ENCODE measurements at places on chromosomes 6 and 20.
A peak's percentile ranks its signal among the peaks of the same experiment; 100 is the strongest.

DNA sequence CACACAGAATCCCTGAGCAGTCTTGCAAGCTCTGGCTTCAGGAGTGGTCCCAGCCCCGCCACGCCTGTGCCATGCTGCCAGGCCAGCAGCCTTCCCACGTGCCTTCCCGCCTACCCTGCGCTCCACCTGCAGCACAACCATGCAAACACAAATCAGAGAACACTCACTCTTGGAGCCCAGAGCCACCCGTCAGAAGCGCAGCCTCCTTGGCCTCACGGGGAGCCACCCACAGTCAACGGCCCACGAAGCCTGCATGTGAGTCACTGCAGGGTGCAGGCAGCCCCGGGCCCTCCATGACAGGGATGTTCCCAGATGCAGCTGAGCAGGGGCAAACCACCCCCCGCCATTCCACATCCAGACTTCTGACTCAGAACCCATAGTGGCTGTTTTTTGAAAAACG is 217.0 kb downstream of the DLL1 start:
- no peak for DNase-seq

DNA sequence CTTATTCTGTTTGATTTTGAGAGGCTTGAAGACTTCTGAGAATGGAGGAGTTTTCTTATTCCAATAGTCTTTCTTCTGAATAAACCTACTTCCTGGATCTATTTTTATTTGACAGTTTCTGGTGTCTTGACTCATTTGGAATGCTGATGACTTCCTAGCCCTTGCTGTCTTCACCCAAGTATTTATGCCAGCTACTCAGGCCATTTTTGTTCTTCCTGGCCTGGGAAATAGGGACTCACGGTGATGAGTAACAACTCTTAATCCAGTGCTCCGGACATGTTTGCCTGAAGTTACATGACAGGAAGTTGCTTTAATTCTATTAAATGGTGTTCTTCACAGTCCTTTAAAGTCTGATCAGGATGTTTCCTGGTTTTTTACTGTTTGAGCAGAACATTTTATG is 272.1 kb upstream of the EYS start:
- DNase-seq = peak; percentile 64

GRCh38 chr6:56314683-56315523 is 67.5 kb upstream of the COL21A1 start:
- DNase-seq = peak; percentile 56

DNA sequence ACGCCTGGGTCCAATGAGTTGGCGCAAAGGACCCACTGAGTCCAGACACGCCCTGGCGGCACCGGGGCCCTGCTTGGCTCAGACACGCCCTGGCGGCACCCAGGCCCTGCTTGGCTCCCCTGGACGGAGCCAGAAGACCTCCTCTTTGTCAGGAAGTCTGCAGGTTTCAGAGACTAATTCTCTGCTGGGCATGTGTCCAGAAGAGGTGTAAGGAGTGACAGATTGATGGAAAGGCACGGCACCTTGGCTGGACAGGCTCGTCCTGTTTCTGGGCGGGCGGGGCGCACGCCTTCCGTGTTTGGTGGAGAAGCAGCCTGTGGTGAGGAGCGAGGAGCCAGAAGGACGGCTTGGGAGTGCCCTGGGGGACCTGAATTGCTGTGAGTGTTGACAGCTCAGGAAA is 23.1 kb upstream of the DACT2 start:
- DNase-seq = no peak

DNA sequence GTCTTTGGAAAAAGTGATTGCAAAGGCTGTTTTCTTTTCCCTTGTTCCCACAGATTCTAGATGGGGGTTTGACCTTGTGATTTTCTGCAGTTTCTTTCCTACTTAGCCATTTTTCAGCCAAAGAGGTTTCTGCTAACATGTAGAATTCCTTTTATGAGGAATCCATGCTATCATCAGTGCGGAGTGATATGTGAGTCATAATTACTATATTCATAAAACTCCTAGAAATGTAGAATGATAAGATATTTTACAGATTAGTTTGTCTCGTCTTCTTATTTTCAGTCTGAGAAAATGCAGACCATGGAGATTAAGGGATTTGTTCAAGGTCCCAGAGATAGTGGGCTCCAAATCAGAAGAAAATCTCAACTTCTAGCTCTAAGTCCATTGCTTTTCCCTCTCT is 98.6 kb downstream of the KCNQ5 start:
- no peak for DNase-seq

DNA sequence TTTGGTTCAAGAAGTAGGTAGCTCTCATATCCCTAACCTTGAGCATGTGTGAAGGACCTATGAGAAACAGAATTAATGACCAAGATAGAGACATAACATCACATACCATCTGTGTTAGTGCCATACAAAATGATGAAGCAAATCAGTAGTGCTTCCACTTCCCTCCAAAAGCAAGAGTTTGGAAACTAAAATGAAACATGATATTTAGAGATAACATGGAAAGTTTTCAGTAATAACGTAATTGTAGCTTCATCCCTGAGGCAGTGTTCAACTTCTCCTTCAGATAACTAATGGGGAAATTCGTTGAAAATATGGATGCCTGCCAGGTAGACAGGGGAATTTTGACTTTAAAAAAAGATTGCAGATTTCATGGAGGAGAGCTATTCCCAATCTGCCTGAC is 248.4 kb upstream of the IRAK1BP1 start:
- no peak for DNase-seq

DNA sequence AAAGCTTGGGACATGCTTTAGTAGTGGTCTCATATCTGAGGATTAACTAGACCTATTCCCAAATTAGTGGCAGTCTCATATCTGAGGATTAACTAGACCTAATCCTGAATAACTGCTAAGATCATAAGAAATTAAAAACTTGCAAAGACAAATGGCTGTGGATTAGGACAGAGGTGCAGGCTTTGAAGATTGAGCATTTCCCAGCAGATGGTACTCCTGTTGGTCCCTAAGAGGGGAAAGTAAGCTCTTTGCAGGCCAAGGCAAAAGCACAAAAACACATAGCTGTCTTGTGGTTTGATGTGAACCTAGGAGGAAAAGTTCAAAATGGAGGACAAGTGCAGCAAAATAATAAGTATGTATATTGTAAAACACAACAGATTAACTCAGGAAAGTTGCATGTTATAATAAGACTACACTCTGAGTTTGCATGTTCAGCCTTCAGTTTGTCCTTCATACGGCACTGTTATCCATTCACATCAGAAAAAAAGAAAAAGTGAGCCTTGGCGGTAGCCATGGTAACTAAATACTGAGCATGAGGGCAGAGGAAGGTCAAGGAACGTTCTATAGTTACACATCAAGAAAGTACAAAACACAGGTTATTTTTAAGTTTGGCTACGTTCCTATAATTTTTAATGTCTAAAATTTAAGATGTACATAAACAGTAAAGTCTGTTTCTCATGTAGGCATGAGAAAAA is 62.8 kb downstream of the FILIP1 start:
- no peak for DNase-seq

DNA sequence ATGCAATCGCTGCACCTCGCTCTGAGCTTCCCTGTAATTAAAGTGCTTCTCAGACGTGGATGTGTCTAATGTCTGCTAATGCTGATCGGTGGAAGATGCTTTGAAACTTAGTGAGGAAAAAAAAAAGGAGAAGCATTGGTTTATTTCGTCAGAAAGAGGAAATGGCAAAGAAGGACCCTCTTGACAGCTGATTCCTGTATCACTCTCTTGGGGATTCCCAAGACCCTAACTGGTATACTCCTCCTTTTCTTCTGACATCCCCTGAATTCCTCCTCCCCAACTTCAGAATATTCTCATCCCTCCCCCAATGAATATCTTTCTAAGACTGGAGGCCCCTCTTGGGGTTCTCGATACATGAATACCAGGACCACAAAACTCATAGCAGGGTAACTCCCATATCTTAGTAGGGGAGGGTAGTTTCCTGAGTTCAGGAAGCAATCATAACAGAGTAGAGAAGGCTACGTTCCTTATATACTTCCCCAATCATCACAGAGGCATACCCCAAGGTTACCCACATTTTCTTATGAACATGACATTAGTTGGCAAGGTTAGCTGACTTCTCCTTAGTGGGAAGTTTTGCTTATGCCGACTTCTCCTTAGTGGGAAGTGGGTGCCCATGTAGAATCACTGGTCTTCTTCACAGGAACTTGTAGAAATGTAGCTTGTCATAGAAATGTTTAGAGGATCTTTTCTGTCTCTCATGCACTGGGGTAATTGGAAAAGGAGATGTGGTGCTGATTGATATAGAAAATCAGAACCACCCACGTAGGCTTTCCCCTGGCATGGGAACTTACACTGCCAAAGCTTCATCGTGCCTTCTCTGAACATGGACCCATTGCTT is 63.8 kb upstream of the ATXN1 start:
- DNase-seq = no peak

DNA sequence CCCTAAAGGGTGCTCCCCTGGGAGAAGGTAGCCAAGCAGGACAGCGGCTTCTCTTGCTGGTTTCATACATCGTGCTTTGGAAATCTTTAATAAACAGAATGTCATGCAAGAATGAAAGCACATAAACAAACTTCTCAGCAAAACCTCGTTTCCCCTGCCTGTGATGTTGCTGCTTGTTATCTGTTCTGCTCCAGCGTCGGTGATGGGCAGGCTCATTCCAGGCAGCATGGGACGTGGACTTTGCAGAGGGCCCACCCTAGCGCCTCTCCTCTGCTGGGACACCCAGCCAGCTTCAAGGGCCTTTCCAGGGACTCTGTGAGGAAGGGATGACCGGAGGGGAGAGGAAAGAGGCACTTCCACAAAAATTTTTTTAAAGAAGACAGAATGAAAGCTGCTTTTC is 197.7 kb downstream of the QKI start:
- no peak for DNase-seq

DNA sequence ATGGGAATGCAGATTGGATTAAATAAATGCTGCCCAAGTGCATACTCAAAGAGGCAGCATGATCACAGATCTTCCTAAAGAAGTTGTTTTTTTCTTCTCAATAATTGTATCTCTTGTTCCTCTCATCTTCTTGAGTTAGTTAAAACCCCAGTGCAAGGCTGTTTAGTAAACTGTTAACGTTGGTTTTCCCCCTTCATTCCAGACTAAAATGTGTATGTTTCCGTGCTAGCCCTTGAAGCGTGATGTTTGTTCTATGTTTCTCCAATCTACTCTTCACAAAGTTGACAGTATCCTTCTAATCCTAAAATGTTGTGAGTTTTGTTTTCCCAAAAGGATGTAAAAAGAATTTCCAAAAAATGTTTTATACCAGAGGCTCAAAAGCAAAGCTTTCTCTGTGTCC is 15.6 kb downstream of the CYP24A1 start:
- no peak for DNase-seq

GRCh38 chr6:85865420-85866369 is 223.0 kb upstream of the SYNCRIP start:
- peak; percentile 78 for DNase-seq

DNA sequence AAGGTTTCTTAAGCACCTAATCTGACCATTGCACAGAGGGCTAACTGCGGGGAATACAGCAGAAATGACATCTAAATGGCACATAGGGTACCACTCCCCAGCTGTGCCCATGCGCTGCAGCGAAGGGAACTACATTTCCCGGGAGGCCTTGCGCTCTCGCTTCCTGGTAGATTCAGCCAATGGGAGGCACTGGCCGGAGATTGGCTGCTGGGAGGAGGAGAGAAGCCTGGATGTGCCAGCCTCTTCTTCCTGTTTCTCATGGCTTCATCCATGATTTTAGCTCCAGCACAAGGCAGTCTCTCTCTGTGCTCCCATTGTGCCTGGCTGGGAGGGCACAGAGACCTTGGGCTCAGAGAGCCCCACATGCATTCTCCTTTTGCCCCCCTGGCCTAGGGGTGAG is 101.7 kb upstream of the FOXA2 start:
- peak; percentile 59 for DNase-seq

DNA sequence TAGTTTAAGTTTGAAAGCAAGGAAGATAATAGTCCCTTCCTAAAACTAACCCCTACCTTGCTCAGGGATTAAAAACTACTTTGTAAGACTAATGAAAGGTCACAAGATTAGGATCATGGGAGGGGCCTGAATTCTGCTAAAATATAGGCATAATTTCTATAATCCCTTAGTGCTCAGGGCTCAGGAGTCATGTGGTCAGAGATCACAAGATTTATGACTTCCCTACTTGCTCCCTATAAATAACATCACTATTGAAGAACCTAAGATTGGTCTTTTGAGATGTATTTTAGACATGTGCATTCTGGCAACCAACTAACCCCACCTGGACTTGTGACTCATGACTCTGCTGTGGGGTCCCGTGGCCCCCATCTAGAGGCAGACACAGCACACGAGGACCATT is 81.1 kb downstream of the STMND1 start:
- no peak for DNase-seq

DNA sequence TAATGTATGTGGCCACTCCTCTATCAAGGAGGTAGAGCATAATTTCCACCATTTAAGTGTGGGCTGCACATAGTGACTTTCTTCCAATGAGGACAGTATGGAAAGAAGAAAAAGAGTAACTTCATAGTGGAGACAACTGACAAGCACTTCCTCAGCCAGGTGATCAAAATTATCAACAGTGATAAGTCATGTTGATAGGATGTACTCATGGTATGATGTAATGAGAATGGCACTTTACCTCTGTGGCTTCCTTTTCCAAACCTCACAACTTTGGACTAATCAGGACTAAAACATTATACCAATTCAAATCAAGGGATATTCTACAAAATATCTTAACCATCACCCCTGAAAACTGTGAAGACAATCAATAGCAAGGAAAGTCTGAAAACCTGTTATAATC is 302.3 kb upstream of the CITED2 start:
- no peak for DNase-seq

- DNase-seq = no peak
Observed at GRCh38 chr6:87945966-87946365, 101.7 kb upstream of the SPACA1 start.

- DNase-seq = peak; percentile 64
Observed at GRCh38 chr20:43959079-43959919, 44.6 kb downstream of the TOX2 start.

GRCh38 chr20:49964964-49965780 is 17.6 kb upstream of the SNAI1 start:
- no peak for DNase-seq

DNA sequence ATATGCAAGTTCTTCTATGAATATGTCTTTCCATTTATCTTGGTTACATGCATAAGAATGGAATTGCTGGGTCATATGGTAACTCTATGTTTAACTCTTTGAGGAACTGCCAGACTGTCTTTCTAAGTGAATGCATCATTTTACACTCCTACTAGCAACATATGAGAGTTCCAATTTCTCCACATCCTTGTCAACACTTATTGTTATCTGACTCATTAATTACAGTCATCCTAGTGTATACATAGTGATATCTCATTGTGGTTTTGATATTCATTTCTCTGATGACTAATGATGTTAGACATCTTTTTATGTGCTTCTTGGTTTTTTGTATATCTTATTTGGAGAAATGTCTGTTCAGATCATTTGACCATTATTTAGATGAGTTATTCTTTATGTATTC is 96.7 kb upstream of the LAMP5 start:
- peak; percentile 74 for DNase-seq

GRCh38 chr6:111211411-111212030 is 124.2 kb downstream of the SLC16A10 start:
- no peak for DNase-seq
